ENCODE measurements at places on chromosomes 4 and X.

DNA sequence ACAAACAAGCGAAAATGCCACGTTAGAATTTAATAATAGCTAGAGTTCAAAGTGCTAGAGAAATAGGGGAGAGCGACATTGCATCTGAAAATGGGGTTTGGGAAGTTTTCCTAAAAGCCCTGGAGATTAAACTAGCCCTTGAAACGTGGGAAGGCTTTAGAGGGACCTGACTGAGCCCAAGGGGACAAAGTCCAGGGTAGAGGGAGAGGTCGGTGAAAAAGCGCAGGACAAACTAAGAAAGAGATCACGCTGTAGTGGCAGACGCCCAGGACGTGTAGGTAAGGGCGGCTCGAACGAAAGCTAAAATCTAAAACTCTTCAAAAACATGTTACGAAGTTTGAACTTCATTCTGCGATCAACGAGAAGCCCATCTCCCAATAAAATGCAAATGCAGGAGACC is 1.1 kb upstream of the ATP11C start:
- no peak for DNase-seq

GRCh38 chrX:119878740-119879139 is 7.1 kb downstream of the NDUFA1 start:
- DNase-seq, result no peak

- no peak for DNase-seq
Measured at GRCh38 chrX:69951753-69952152, 98.0 kb downstream of the AWAT2 start.

DNA sequence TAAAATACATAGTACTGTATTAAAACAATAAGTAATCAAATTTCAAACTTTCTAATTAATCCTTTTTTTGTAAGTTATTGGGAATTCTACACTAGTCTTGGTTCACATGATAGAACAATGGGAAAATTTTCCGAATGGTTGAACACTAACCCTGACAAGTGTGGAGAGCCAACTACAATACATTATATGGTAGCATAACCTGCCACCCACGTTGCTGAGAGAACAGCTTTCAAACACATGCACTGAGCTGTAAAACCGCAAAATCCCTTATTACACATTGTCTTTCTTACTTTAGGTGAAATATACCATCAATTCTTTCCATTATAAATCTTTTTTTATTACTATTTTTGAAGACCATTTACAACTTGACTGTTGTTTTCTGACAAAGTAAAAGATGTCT is 54.7 kb downstream of the ANAPC10 start:
- no peak for DNase-seq

DNA sequence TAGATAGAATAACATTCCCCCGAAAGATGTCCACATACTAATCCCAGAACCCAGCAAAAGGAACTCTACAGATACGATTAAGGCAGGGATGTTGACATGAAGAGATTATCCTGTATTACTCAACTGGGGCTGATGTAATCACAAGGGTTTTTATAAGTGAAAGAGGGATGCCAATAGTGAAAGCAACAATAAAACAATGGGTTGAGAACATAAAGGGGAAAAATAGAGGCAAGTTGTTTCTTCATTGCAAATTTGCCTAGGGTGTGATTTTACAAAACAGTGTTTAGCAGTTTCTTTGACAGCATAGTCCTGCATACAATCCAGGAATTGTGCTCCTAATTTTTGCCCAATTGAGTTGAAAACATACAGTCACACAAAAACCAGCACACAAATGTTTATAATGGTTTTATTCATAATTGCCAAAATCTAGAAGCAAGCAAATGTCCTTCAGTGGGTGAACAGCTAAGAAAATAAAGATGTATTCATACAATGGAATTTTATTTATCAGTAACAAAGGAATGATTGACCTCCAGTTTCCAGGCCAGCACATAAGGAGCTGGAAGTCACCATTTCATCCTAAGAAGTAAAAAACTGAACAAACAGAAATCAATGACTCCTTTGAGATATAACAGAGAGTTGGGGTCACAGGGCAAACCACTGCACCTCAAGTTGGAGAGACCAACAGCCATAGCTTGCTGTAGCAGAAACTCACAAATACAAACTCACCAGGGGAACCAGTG is 107.2 kb downstream of the CENPC start:
- DNase-seq, result no peak

DNA sequence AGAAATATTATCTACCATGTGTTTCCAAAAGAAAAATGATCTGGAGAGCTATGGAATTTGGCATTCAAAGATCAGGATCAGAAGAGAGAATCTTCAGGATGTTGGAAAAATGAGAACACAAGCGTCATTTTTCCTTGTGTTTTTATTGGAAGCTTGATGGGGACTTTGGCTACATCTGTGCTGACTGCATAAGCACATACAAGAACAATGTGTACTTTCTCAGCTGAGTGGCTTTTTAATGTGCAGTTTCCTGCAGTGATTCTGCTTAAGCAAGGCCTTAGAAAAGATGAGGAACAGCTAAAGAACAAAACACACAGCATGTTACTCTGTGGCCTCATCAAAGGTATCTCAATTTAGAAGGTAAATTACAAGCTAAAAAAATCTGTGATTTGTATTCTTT is 1039.9 kb downstream of the GLUD2 start:
- DNase-seq, result peak; percentile 3

GRCh38 chr4:83370640-83370906 is 35.9 kb upstream of the HPSE start:
- no peak for DNase-seq

DNA sequence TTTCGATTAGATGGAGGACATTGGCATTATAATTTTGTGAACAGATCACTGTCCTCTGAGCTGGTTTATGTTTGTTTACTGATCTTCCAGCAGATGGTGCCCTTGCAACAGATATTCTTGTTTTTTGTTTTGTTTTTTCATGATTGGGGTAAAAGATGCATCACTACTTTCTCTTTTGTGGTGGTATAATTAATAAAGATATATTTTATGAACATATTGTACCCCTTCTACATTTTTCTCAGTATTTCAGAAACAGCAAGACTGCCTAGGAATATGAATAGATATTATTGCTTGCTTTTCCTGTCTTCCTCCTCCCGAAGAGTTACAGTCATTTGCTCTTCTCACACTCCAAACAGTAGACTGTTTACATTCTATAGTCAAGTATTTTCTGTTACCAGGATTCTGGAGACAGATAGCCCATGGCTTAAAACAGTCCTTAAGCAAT is 905.2 kb downstream of the TRAM1L1 start:
- peak; percentile 64 for DNase-seq

GRCh38 chr4:187085339-187085738 is 361.7 kb upstream of the FAT1 start:
- DNase-seq, result no peak

GRCh38 chr4:37685823-37686372 is 278 bp downstream of the RELL1 start:
- DNase-seq, result no peak

DNA sequence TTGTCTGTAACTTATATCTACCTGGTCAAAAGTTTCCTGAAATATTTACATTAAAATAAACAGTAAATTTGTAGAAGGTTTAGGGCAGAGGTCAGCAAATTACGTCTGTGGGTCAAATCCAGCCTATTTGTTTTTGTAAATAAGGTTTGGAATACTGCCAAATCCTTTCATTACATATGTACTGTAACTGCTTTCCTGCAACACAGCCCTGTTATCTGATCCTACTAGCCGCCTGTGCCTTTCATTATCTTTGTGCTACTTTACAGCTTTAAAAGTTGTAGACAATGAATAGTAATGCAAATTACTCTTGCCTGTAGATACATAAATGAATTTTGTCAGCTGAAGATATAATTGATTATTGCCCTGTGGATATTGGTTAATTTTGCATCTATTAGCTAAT is 369.6 kb upstream of the SLC7A11 start:
- DNase-seq, result no peak

DNA sequence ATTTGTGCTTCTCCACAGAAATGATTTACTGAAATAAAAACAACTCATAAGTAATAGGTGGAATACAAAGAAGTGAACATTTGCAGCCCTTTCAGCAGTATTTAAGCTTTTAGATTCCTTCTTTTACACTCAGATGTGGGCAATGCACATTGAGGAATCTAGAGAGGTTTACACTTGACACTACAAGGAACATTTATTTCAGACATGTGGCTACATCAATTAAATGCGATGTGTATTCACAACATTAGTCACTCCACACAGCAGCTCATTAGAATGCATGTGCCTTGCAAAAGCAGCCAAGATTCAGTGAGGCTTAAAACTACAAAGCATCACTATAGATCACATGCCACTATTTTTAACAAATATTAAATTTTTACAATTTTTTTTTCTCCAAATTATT is 480.7 kb downstream of the INPP4B start:
- DNase-seq, result no peak

DNA sequence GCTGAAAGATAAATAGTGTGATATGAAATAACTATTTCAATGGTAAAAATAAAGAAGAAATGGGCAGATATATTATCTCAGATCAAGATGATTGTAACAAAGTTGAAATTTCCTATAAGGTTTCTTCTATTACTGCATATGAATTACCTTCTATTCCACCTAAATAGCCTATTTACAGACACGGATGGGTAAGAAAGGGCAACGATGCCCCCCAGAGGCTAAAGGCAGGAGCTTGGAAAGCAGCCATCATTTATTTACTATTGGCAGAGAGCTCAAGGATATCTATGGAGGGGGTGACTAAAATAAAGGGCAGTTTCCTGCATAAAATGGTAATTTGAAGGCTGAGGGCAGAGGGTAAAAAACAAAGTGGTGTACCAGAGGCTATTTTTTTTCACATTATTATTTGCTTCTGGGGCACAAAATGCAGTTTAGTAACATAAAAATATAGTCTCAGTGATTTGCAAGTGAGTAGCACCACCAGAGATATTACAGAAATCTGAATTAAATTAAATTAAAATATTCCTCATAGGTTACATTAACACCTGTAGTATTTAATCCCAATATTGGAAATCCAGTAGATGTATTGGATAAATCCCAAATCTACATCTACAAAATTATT is 123.1 kb downstream of the BTC start:
- peak; percentile 39 for DNase-seq

GRCh38 chr4:172740434-172740833 is 428.2 kb upstream of the GALNT7 start:
- no peak for DNase-seq

- no peak for DNase-seq
Measured at GRCh38 chr4:103011378-103012025, 8.0 kb downstream of the SLC9B1 start.

DNA sequence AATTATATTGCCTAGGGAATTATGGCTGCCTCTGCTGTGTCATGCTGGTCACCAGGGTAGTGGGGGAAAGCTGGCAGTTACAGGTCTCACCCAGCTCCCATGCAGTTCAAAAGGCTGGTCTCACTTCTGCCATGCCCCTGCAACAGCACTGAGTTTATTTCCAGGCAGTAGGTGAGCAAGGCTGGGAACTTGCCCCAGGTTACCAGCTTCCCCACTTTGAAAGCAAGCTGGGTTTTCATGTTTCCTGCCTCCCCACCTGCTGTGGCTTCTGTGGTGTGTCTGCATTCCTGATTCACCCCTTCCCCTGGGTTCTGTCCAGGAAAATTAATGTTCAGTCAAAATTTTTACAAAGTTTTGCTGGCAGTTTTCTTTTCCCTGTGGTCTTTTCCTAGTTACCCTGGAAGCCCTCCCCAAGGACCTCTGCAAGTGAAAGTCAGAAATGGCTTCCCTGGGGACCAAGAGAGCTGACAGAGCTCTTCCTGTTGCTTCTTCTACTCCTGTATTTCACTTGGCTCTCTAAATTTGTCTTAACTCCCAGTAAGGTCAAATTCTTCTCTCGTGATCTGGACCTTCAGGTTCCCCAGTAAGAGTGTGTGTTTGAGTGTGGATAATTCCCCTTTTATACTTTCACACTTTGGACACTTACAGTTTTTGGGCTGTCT is 58.5 kb upstream of the AGTR2 start:
- DNase-seq, result no peak

DNA sequence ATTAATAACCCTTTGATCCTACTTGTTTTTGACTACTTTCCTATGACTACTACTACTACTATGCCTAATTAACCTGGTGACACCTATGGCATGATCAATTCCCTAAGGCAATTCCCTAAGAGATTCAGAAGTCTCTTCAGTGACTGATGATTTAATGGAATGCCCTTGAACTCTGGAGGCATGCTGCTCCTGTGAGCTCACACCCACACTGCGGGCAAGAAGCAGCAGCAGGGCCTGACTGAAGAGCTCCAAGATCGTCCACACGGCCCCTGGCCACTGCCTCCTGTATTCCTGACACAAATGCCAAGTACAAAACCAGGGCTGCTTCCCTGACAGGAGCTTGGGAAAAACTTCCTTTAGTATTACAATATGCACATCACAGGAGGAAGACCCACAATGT is 74.2 kb upstream of the STS start:
- no peak for DNase-seq
